ENCODE measurements at places on chromosomes 12 and 14.

DNA sequence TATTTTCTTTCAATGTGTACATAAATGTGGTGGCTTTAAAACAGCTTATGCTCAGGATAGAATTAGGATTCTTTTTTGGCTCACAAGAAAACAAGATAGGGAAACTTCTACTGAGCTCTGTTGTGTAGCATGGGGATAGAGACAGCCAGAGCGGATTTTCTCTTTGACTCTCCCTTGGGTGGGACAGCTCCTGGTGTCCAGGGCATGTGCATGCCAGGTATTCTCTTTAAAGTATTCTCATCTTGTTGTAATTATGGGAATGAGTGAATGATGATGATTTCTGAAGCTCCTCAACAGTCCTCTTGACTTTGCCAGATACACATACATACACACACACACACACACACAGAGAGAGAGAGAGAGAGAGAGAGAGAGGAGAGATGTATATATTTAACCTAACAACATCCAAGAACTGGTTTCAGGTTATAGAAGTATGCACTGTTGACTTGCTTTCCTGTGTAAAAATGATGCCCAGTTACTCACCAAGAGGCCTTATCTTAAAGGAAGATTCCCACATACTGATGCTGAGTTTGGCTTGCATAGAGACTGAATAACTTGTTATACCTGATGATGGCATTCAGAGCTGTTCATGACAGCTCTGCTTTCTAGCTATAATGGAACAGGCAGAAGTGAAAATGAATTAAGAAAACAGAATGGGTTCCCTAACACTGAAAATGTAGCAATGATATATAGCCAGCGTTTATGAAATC lies 387.5 kb downstream of the EGLN3 start:
- DNase-seq: no peak

DNA sequence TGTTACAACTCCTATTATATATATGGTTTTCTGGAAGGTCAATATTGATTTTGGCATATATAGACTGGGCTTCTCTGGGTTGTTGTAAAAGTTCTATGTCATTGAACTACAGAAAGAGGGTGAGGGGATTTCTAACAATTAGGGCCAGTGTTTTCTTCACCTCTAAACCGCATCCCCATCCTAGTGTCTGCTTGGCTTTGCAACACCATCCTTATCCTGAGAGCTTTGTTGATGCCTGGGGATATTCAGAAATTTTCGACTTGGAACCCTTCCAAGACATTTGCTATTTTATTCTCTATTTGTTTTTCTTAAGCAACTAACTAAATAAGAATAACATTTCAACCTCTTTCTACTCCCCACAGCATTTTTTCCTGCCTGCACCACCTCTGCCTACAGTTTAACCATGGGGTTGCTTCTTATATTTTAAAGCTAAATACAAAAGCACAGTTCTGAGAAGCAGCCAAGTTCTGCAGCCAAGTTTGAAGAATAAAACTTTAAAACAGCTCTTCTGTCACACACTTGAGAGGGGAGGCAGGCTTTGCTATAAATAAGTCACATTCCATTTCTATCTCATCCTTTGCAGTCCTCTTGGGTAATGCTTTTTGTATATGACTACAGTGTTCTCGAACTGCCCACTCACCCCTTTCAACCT lies 53.4 kb downstream of the RGS6 start:
- DNase-seq: no peak

GRCh38 chr12:27048822-27049752 lies 26.7 kb downstream of the MED21 start:
- no peak for DNase-seq

GRCh38 chr14:29868000-29868399 lies 59.6 kb downstream of the PRKD1 start:
- no peak for DNase-seq

DNA sequence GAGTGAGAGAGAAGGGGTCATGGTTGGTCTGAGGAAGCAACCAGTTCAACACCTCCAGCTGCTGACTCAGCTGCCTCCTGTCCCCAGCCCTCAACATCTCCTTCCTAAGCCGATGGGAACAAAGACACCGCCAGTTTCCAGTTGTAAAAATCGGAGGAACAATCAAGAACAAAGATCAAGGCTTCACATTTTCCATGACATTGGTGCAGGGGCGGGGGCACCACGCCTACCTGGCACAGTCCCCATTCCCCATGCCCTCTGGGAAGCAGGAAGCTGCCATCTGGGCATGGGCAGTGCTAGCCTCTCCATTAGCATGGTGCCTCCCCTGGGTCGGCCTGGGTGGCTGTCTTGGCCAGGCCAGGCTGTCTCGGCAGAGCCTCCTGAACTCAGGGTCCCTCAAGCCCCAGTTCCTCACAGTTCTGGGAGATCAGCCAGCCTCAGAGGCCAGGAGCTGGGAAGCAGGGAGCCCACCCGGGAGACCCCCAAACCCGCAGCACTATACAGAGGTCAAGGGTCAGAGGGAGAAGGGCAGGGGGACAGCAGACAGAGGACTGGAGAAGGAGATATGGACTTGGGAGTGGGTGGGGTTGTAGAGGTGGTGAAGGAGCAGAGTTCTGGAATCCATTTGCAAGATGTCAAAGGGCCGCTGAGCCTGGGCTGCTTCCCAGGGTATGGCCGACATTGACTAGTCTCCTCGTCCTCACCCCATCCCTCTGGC lies 19.6 kb upstream of the TMEM106C start:
- DNase-seq: no peak

DNA sequence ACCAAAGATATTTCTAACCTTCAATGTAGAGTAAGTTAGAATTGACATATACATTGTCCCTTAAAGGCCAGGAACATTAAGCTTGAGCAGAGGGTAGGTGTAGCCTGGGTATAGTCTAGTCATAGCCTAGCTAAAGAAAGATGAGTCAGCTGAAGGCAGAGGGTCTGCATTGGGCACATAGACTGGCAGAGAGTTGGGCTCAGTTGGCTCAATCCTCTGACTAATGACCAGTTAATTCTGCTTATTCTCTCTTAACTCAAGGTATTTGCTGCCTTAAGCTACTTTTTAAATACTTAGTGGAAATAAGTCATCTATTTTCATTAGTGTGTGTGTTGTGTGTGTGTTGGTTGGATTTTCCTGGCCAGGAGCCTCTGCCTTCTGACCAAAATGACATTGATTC lies 467.1 kb downstream of the RAD51B start:
- DNase-seq: no peak
